ENCODE measurements at places on chromosomes 6 and 20.

DNA sequence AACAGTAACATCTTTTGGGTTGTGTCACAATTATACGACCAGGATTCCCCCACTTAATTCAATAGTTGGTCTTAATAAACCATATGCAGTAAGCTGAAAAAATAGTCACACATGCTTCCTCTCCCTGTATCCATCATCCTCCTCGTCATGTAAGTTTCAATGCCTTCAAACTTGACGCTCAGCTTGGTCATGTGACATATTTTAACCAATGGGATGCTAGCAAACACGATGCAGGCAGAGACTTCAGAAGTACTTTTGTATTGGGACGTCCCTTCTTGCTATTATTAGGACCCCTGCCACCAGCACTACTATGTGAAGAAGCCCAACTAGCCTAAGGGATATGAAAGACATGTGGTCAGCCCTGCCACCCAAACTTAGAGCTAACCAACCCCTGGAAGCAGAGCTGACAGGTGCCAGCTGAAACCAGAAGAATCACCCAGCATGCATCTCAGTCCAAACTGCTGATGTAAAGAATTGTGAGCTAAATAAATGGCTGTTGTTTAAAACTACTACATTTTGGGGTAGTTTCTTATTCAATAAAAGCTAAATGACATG lies 49.3 kb downstream of the CGA start:
- no peak for DNase-seq

DNA sequence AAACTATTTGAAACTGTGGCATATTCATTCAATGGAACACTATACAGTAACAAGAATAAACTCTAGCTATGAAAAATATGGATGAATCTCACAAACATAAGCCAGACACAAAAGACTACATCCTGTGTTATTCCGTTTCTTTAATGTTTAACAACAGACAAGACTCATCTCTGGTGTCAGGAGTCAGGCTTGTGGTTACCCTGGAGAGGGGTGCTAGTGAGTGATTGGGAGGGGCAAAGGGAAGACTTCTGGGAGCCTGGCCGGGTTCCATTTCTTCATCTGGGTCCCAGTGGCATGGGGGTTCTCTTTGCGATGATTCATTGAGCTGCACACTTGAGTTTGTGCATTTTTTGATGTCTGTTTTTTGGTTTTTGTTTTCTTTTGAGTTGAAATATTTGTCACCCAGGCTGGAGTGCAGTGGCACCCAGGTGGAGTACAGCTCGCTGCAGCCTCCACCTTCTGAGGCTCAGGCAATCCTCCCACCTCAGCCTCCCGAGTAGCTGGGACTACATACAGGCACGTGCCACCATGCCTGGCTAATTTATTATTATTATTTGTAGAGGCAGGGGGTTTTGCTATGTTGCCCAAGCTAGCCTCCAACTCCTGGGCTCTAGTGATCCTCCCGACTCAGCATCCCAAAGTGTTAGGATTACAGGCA lies 21.2 kb upstream of the TTPAL start:
- no peak for DNase-seq

- peak; percentile 16 for DNase-seq
Observed at GRCh38 chr6:54267798-54268197, 40.4 kb upstream of the TINAG start.

DNA sequence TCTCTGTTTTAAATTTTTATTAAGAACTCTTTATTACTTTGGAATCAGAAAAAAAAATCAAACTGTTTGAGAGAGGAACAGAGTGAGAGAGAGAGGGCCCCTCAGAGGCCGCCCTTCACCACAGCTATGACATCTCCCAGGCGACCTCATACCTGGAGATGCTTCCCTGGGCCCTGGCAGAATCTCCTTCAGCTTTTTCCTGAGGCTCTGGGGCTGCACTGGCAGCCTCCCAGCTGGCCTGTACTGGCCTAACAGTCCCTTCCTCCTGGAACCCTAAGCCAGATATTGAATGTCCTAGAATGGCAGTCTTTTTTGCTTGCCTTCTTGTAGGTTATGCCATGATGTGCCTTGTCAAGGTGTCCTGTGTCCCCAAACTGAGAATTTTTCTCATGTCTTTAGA lies 13.7 kb downstream of the ABHD12 start:
- no peak for DNase-seq

DNA sequence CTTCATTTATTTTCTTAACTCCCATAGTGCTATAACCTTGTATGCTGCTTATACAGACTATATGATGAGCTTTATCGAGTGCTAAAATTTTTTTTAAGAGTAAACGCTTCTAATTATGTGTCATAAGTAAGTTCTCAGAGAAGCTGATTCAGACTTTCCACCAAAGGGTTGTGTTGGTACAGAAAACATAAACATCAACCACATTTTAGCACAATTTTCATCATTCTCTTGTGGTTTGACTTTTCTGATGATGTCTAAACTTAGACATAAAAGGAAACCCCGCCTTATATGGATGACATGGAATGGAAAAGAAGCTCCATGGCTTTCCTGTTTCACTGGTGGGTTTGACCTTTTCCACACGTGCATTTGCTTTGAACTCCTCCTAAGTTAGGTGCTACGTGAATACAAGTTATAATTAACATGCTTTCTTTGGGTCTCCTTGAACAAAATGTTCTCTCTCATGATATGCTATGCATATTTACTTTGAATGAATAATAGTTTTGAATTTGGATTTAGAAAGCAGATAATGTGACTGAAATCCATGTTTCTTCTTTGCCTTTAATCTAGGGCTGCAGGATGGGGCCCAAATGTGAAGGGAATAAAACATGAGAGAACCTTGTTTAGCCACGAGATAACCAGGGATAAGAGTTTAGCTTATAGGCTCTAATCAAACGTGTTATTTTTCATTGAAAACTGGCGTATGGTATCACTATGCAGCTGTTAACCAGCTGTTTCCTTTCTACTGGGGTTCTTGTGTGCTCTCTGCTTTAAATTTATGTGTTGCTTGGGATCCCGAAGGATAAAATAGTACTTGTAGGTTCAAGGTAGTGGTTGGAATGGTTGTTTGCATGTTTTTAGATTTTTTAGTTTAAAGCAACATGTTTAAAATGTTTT lies 127.1 kb upstream of the AHI1 start:
- no peak for DNase-seq

DNA sequence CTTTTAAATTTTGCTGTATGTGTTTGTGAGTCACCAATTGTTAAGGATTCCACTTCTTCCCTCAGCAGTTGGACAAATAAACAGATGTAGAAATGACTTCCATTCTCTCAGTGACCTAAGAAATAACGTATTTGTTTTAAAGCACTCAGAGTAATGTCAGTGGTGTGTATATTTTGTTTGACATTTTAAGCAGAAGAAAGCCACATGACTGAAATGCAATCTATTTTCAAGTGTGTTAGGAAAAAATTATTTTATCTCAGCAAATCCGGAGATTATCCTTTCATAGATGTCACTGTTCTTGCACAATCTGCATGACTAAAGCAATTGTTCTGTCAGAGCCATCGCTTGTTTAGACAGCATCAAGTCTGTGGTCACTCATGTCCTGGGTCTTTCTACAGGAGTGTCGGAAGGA lies 77.1 kb downstream of the JAG1 start:
- no peak for DNase-seq

DNA sequence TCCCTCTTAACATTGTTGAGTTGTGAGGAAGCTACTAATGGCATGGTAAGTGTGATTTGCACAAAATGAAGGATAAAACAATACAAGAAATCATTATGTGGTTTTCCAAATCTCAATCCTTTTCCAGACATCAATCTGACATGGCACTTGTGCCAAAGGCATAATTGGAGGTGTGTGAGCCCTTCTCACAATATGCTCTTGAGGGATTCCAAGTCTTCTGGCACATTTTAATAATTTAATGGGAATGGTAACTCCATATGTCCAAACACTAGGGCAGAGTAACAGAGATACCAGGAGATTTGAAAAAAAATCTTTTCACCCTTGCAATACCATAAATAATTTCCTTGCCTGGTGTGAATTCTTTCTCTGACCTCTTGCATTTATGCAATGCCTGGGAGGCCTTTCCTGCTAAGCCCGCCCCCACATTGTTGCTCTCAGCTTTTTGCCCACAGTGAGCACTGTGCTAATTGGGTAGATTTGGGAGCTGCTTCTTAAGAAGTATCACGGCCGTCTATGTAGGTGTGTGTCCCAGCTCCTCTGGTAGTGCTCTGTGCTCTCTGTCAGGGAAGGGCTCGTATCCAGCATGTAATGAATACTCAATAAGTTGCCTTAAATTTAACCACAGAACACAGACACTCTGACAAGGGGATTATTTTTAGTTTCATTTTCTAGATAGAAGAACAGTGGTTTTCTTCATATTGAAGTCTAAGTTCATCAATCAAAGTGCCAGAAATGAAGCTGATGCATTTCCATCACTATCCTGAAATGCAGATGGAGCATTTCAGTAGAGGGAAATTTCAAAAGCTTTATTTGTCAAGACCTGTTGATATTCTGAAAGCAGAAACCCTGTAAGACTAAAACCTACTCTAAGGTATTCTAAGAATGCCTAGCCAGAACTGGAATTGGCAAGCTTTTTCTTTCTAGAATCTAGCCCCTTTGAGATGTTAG lies 54.4 kb upstream of the CEP85L start:
- DNase-seq: no peak

GRCh38 chr20:15248618-15249395 lies 911.4 kb upstream of the FLRT3 start:
- no peak for DNase-seq

- no peak for DNase-seq
Observed at GRCh38 chr6:30029588-30029987, 31.5 kb upstream of the POLR1H start.

- no peak for DNase-seq
Observed at GRCh38 chr20:36821964-36822437, 48.4 kb upstream of the DSN1 start.

DNA sequence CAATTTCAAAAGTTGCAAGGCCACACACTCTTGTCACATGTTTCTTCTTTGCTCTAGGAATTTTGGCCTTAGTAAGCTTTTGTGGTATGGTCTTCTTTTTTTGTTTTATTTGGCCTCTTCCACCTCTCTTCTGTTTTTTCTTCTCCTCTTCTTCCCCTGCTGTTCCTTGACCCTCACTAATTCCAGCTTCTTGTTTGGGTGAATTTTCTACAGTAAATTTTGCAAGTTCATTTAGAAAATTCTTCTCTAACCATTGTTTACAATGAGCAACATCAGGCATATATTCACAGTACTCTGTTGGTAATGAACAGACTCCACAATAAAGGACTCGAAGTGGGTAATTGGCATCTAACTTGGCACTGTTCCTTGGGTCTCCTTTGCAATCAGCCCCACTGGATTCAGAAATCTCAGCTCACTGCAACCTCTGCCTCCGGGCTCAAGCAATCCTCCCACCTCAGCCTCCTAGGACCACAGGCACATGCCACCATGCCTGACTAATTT lies 5.0 kb downstream of the ASIP start:
- DNase-seq: no peak
